Psoas muscle (tissue), 8 donors: ENCODE measurements at places on chromosomes 7 and 10.

GRCh38 chr7:152528612-152529011 is 92.8 kb upstream of the KMT2C start:
- peaks cover 7% of the 10 kb centered on the region for H3K4me1 ChIP-seq
- DNase-seq, result no peak
- no peaks in the 10 kb centered on the region for H3K27me3 ChIP-seq

GRCh38 chr10:16386855-16387254 is 50.0 kb upstream of the PTER start:
- no peak for DNase-seq
- peaks cover 14% of the 10 kb centered on the region for H3K27me3 ChIP-seq
- no peaks in the 10 kb centered on the region for H3K36me3 ChIP-seq
- no peak overlapping the region for H3K4me3 ChIP-seq

DNA sequence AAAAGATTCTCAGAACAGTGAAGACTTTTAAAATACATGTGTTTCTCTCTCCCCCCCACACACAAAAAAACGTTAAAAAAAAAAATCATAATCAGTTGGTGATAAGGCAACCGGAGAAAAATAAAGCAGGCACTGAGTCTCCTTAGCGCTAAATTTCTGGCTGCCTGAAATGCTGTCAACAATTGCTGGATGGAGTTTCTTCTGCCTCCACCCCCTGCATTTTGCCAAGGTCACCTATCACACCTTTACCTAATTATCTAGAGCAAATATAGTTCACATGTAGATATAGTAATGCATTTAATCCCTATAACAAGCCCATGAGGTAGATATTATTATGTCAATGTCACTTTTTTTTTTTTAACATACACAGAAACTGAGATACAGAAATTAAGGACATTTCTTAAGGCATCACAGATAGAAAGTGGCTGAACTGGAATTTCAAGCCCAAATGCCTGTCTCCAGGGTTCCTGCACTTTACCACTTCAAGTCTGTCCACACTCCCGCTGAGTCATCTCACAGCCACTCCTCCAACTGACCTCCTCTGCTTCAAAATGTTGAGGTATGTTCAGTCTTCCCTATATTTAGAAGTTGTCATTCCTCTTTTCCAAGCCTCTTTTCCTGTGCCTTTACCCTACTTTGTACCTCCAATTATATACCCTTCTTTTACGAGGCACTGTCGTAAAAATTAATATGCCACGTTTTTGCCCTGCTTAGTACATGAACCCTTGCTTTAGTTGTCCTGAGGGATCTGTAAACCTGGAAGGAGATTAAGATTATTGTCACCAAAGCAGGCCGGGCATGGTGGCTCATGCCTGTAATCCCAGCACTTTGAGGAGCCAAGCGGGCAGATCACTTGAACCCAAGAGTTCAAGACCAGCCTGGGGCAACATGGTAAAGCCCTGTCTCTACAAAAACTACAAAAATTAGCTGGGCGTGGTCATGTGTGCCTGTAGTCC is 72.8 kb upstream of the MPP7 start:
- no peaks in the 10 kb centered on the region for H3K36me3 ChIP-seq
- H3K27ac ChIP-seq, result no peak overlapping the region
- H3K4me3 ChIP-seq, result no peak overlapping the region
- no peaks in the 10 kb centered on the region for H3K27me3 ChIP-seq
- H3K4me1 ChIP-seq, result no peaks in the 10 kb centered on the region

GRCh38 chr7:11175887-11176286 is 202.2 kb downstream of the PHF14 start:
- H3K27me3 ChIP-seq, result no peaks in the 10 kb centered on the region
- DNase-seq, result no peak
- no peak overlapping the region for H3K27ac ChIP-seq
- no peaks in the 10 kb centered on the region for H3K36me3 ChIP-seq
- no peaks in the 10 kb centered on the region for H3K4me1 ChIP-seq

- DNase-seq, result no peak
- H3K4me3 ChIP-seq, result peak within 1 kb of the TSS; percentile 55
- peaks cover 39% of the 10 kb centered on the region for H3K27me3 ChIP-seq
- no peaks in the 10 kb centered on the region for H3K36me3 ChIP-seq
- H3K27ac ChIP-seq, result no peak within 1 kb of the TSS
Measured at GRCh38 chr10:123891144-123892071, at the start of gene CPXM2. Gene CPXM2 (minus strand): TSS chr10:123891807. CDS start chr10:123891659, 148 bp downstream.

- no peak for DNase-seq
- no peak overlapping the region for H3K4me3 ChIP-seq
- H3K27ac ChIP-seq, result peak overlapping the region; percentile 39
- no peaks in the 10 kb centered on the region for H3K27me3 ChIP-seq
Measured at GRCh38 chr10:29651767-29652166, 17.0 kb upstream of the SVIL start.

DNA sequence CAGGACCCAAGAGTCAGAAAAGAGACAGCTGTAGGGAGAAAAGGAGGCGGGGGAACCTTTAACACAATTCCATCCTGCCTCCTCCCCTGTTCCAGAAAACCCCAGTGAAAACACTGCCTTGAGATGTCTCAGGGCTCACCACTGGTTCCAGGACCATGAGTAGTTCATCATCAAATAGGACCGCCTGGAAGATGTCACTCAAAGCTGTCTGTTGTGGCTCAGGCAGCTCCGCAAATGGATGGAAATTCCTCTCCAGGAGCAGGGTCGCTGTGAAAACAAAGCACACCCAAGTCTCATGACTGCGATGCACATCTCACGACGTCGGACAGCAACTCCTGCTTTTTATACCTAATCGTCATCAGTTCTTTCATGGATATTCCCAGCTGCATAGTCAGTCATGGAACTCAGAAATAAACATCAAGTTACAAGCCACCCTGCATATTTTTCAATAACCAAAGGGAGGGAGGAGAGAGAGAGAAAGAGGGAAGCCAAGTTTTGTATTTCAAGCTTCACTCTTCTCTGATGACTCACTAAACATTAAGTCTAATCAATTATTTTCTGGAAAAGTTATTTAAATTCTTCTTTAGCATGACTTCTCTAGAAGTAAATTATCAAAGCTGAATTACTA is 49.2 kb downstream of the GSDME start:
- no peak overlapping the region for H3K4me3 ChIP-seq
- peaks cover 36% of the 10 kb centered on the region for H3K4me1 ChIP-seq
- H3K27ac ChIP-seq, result no peak overlapping the region
- DNase-seq, result no peak
- peaks cover 4% of the 10 kb centered on the region for H3K36me3 ChIP-seq

GRCh38 chr7:94648731-94649130 is 7.2 kb downstream of the SGCE start:
- no peaks in the 10 kb centered on the region for H3K4me1 ChIP-seq
- H3K27me3 ChIP-seq, result no peaks in the 10 kb centered on the region
- H3K4me3 ChIP-seq, result no peak overlapping the region
- no peak for DNase-seq

- peak overlapping the region; percentile 94 for H3K27ac ChIP-seq
- DNase-seq, result peak; percentile 91
- H3K4me3 ChIP-seq, result peak overlapping the region; percentile 31
- H3K4me1 ChIP-seq, result peaks cover 73% of the 10 kb centered on the region
Measured at GRCh38 chr7:101882595-101883564, 65.5 kb downstream of the CUX1 start.

GRCh38 chr10:107094824-107095522 is 69.5 kb downstream of the SORCS1 start:
- H3K27me3 ChIP-seq, result no peaks in the 10 kb centered on the region
- H3K36me3 ChIP-seq, result no peaks in the 10 kb centered on the region
- no peaks in the 10 kb centered on the region for H3K4me1 ChIP-seq
- DNase-seq, result no peak
